ENCODE measurements at places on chromosomes 6 and 20.

DNA sequence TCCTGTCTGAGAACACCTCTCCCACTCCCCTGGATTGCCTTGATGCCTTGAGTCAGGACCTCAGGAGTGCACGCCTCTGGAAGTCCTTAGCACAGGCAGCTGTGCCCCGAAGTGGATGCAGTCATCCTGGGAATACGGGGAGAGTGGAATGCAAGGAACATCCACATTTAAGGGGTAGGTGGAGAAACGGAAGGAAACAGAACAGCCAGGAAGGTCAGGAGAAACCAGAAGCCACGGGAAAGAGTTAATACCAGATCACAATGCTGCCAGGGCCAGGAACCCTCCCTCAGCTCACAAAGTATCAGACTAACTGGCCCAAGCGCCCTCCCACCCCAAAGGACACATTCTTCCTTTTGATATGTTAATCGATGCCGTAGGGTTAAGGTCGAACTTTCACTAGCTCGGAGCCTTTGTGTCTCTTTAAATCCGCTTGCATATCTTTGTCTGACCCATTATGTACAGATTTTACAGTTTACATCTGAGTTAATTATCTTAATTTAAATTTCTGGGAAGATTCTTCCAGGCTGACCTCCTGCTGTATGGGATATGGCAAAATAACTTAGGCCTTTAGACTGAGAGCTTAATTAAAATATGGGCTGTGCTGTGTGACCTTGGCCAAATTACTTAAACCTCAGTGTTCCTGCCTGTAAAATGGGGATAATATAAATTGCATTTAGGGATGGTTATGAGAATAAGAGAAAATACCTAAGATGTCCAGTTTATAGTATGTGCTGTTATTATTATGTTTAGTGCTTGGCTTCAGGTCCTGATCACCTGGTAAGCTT lies 24.0 kb upstream of the CCND3 start:
- DNase-seq = no peak

DNA sequence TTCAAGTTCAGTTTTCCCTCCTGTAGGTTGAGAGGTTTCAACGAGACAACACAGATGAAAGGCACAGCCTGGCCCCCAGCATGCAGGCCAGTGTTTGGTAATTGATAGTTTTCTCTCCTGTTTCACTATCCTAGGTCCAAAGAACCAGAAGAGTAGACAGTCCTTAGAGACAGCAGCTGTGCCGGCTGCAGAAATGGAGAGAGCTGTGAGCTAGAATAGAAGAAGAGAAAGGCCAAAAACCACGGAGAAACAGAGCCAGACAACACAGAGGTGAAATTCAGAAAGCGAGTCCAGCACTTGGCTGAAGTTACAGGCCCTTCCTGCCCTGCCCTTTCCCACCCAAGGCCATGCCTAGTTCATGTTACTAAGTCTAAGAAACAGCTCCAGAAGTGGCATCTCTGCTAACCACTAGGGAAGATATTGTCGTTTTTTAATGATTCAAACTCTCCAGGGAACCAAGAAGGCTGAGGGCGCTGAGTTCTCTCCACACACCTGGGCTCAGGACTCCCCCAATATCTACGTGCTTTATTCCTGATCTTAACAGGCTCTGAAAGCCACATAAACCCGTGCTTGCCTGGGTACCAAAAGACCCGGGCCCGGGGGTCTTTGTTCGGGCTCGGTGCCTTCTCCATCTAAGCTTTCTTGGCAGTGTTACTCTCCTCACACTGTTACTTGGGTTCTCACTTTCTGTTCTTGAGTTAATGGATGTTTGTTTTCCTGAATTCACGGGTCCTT lies 16.5 kb upstream of the RBPJL start:
- no peak for DNase-seq

DNA sequence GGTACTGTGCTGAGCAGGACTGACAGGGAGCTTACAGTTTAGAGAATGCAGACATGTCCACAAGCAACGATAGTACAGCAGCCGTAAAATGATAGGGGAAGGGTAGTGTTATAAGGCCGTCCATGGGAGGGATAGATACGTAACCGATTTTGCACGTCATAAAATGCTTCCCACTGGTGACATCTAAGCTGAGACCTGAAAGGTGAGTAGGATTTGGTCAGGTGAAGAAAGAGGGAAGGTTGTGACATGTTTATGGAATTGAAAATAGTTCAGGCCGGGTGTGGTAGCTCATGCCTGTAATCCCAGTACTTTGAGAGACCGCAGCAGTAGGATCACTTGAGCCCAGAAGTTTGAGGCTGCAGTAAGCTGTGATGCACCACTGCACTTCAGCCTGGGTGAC lies 25.6 kb downstream of the SNX9 start:
- DNase-seq = no peak

DNA sequence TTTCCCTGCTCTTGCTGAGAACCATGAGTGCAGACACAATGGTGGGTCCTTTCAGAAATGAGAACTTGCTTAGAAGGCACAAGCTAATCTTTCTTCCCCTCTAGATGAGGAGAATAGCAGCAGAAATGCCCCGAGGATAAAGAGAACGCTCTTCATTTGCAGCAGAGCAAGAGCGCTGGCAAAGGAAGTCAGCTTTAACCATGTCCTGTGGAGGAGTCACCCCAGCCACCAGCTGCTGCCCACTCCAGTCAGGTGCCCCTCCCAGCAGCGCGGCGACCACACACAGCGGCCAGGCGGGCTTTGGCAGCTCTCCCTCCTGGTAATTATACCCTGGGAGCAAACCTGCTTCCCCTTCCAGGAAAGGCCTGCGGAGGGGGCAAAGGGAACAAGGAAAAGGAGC lies 42.4 kb upstream of the EMILIN3 start:
- no peak for DNase-seq

DNA sequence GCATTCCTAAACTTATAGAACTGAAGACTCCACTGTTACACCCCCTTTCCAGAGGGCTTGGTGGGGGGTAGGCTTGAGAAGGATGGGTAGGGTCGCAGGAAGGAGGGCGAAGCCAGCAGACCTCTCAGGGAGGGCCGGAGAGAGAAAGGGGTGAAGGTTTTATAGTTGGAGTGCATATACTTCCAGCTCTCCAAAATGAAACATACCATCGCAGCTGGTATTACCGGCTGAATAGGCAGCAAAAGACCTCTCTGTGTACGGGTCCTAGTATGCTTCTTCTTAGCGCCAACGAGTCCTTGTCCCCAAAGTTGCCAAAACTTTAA lies 1.0 kb upstream of the VGLL2 start:
- DNase-seq = no peak

GRCh38 chr6:27303613-27304272 lies 8.3 kb downstream of the POM121L2 start:
- no peak for DNase-seq

- DNase-seq = no peak
These were observed 111.1 kb upstream of the DST start for GRCh38 chr6:56753811-56754210.

- DNase-seq = peak; percentile 93
These were observed 154.3 kb upstream of the TENT5A start for GRCh38 chr6:81906709-81907204.

GRCh38 chr20:62860391-62860923 lies 1.2 kb downstream of the TCFL5 start:
- DNase-seq = peak; percentile 30

GRCh38 chr6:35359744-35360348 lies 17.5 kb downstream of the PPARD start:
- no peak for DNase-seq

DNA sequence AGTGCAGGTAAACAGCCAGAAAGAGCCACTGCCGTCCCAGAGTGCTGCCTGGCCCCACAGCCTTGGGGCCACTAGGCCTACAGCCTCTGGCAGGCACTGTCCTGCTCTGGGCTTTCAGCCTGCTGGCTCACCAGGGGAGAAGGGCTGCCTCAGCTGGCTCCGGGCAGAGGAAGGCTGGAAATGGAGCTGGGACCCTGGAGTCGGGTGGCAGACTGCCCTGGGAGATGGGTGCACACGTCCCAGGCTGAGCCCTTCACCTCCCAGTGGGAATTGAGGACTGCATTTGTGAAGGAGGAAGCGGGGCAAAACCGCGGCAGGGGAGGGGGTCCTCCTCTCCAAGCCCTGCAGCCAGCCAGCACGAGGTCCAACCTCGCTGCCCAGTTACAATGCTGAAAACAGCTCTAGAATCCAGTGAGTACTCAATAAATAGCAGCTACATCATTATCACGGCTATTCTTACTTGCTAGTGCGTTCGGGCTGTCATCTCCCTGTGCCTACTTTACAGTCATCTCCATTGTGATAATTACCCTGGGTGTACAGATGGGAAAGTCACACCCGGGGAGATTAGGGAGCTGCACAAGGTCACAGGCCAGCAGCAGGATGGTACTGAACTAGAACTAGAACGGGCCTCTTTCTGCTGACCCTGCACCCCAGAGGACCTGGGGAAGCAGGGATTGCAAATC lies 13.1 kb downstream of the ACSS1 start:
- DNase-seq = no peak

- DNase-seq = peak; percentile 7
These were observed 404.1 kb upstream of the PLCB4 start for GRCh38 chr20:8664778-8665177.

- no peak for DNase-seq
These were observed 189.0 kb upstream of the UST start for GRCh38 chr6:148557796-148558321.

DNA sequence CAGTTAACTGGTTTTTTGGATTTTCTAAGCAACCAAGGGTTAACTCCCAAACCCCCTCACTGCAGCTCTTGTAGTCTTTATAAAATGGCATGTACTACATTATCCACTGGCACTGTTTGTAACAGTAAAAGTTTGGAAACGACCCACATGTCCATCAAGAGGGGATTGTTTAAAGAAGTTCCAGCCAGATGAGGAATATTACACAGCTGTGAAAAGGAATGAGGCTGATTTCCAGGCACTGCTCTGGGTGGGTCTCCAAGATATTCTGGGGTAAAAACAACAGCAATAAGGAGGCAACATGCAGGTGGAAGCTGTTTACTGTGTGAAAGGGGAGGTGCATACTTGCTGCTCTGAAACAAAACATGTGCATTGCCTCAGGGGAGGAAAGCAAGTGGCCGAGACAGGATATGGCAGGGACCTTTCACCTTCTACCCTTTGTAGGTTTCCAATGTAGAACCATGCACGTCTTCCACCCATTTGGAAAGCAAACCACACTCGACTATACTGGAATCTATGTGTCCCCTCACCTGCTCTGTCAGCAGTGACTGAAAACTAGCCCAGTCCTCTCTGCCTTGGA lies 51.9 kb downstream of the GRM4 start:
- DNase-seq = no peak

GRCh38 chr20:25355866-25356265 lies 34.8 kb downstream of the ABHD12 start:
- no peak for DNase-seq

DNA sequence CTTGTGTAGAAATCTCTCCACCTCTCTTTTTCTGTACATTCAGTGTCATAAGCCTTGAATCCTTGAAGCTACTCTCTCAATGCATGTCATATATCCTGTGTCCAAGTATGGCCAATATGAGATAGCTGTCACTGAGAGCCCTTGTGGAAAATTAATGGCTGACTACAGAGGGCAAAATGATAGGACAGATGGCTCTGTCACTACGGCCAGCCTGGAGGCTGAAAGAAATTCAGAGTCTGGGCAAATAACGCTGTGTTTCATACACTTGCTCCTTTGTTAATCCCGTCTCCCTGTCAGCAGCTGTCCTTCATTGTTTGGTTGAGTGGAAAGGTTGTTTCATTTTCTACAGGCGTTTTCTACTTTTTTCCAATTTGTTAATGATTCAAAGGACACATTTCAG lies 70.4 kb upstream of the VGLL2 start:
- no peak for DNase-seq

- DNase-seq = no peak
These were observed 692.4 kb downstream of the C6orf118 start for GRCh38 chr6:164616917-164617524.

GRCh38 chr20:24746351-24746685 lies 202.8 kb upstream of the CST7 start:
- peak; percentile 81 for DNase-seq

DNA sequence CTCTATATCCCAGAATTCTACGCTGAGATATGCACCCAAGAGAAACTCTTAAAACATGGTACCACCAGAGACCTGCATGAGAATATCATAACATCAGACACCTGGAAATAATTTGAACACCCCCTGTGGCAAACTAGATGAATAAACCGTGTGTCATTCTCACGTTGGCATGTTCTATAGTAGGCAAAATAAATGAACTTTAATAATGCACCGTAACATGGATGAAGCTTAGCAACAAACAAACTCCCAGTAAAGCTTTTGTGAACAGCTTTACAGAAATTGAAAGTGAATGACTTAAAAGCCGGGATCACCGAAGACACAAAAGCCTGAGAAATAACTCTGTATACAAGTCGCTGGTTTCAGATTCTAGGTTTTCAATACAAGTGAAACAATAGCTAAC lies 1166.8 kb upstream of the CITED2 start:
- no peak for DNase-seq

DNA sequence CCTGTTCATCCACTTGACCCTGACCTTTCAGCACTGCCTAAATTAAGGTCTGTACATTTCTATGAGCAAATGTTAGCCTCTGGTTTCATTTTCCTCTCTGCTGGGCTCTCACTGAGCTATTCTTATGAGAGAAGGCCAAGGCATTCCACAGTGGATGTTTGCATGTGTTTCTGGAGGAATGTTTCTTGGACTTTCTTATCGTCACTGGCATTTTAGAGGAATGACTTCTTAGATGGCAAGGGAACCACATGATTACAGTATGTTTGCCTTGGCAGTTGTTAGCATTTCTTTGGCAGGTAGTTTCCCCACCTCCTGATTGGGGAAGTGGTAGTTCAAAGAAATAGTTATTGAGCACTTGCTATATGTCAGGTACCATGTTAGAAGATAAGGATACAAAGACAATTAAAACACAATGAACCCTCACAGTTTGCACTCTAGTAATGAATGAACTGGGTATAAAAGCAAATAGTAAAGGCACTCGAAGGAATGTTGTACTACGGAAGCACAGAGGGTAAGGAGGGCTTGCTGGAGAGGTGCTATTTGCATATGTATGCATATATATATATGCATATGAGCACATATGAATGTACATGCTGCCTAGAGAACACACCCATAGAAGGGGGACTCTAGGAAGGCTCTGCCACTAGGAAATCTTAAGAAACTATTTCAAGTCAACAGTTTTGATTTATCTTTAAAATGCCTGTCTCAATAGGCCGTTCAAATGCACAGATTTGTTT lies 307.4 kb downstream of the EYA4 start:
- DNase-seq = peak; percentile 18

- no peak for DNase-seq
These were observed 1.7 kb upstream of the PHF10 start for GRCh38 chr6:169726049-169726400.

GRCh38 chr6:101486124-101486523 lies 92.6 kb downstream of the GRIK2 start:
- DNase-seq = no peak

- DNase-seq = no peak
These were observed 19.4 kb downstream of the SERPINB9 start for GRCh38 chr6:2883673-2884072.

Data from NCI-H526 (cell line).